Stimulated activated CD8-positive, alpha-beta memory T cell treated with anti-CD3 and anti-CD28 coated beads, Interleukin-4, amount 100 ng/mL, for 48 hours (primary cell): ENCODE measurements at places on chromosomes 4 and X.

DNA sequence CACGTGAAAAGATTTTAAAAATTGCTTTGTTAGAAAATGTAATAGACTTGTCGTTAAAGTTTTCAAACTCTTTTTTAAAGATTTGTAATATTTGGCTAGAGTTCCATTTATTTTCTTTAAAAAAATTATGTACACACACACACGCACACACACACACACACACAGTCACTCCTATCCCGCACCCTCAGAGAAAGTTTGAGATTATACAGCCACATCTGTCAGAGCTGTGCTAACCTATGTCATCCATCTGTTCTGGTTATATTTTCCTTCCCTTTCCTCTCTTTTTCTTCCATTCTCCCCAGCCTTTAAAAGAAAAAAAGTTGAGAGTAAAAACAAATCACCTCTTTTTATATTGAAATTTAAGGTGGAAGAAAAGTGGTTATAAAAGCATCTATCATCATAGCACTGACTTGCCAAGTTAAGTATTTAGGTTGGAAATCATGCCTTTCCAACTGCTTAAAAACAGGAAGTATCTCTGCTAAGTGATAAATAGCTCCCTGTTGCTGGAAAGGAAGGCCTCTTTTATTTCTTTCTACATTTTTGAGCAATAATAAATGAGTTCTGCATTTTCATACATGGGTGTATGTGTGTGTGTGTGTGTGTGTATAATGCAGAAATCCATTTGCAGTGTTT, 163.3 kb upstream of the SPRY1 start:
- DNase-seq, result no peak

- peak; percentile 47 for DNase-seq
Measured at GRCh38 chr4:87150498-87151261, 69.7 kb downstream of the KLHL8 start.

- DNase-seq, result no peak
Measured at GRCh38 chrX:69138512-69138911, 26.7 kb downstream of the PJA1 start.

DNA sequence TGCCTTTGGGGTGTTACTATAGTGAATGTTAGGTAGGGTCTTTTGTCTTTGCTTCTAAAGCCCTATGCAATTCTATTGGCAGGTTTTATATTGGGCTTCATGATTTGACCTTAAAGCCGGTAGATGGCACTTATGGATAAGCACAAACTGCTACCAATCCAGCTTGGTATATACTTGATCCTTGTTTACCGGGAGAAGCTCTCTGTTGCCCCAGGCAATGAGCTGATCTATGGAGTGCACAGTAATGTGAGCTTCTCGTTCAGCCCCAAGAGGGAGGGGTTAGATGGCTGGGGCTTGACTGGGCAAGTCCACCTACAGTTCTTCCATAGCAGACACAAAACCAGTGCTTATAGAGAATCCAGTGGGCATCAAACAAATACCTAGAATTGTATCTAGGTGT, 287.2 kb upstream of the CT83 start:
- no peak for DNase-seq

- DNase-seq, result no peak
Measured at GRCh38 chr4:153448003-153448731, 18.0 kb upstream of the TMEM131L start.

DNA sequence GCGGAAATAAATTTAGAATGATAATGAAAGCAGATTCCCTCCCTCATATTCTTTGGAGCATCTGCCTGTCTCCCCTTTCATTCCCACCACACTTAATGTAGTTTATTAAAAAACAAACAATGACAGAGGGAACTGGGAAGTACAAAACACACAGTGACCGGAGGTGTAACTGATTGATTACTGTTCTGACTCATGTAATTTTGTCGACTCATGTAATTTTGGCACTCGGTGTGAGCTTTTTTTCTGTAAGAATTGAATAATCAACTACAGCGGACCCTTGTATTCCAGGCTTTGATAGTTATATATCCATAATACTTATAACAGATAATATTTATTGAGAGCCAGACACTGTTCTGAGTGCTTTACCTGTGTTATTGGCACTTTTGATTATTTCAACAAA, 110.4 kb downstream of the PALLD start:
- DNase-seq, result no peak

DNA sequence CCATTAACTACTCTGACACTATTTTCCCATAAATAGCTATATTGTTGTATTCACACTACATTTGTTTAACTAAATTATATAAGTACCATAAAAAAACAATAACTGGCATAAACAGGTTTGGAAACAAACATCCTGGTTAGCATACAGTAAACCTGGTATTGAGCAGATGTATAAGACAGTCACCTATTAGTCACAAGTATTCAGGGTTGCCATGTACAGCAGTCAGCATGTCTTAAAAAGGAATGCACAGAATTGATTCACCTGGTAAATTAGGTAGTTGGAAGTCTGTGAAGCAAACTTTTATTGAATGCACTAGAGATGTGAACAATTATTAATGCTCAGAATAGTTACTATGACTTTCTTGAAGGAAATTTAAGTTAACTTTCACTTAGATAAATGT, 137.9 kb downstream of the FAM13A start:
- no peak for DNase-seq

GRCh38 chr4:113223001-113223400, 173.5 kb downstream of the ANK2 start:
- DNase-seq, result no peak

GRCh38 chr4:85556283-85556682, 81.3 kb downstream of the ARHGAP24 start:
- no peak for DNase-seq

DNA sequence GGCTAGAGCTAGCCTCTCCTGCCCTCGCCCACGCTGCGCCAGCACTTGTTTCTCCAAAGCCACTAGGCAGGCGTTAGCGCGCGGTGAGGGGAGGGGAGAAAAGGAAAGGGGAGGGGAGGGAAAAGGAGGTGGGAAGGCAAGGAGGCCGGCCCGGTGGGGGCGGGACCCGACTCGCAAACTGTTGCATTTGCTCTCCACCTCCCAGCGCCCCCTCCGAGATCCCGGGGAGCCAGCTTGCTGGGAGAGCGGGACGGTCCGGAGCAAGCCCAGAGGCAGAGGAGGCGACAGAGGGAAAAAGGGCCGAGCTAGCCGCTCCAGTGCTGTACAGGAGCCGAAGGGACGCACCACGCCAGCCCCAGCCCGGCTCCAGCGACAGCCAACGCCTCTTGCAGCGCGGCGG, at the start of gene AR:
Gene AR, plus strand, starts transcription at position 204 of the 400 bp plus-strand sequence. CDS start 1,126 bp downstream, outside the sequence.
- no peak for DNase-seq

DNA sequence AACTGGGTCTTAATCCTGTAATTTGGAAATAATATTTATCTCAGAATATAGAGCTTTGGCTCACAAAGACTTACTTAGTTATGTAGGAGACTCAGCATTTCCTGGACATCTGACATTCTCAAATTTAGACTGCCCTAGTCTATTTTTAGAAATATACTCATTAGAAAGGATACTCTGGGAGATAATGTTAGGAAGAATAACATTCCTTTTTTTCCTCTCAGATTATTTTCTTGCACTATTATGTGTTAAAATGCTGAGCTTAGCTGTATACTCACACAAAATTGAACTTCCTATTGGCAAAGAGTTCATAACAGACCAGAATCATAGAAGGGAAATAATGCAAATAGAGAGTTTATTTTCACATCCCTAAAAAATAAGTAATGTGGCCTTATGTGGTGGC, 1424.9 kb upstream of the PCDH7 start:
- DNase-seq, result no peak

DNA sequence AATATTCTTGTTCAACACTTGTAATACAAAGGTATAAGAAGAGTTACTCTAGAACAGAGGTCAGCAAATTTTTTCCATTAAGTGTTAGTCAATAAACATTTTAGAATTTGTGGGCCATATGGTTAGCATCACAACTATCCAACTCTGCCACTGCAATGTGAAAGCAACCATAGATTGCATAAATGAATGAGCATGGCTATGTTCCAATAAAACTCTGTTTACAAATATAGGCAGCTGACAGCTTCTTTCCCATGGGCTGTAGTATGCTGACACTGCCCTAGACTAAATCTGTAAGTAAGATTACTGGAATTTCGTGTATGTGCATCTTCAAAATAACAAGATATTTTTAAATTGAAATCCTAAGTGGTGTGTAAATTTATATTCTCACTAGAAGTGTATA, 73.7 kb downstream of the GABRA2 start:
- no peak for DNase-seq

- DNase-seq, result no peak
Measured at GRCh38 chrX:42396136-42396535, 381.8 kb downstream of the PPP1R2C start.

DNA sequence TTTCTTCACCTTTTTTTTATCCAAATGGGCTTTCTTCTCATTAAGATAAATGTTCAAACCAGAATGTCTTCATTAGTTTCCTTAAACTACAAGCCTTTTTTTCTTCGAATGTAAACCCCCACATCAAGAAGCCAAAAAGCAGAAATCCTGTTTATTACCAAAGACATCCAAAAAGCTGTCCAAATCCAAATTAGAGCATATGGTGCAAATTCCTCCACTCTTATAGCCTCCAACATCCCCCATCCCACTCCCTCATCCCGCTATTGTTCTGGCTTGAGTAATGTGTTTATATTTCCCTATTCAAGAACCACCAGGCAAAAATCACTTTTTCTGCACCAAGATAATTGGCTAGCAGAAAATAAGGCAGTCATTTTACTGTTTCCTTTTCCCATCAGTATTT, 315.1 kb upstream of the ADGRL3 start:
- no peak for DNase-seq
